ENCODE measurements at places on chromosomes 1 and 21. TPM values are rescaled to one million over a fixed set of nuclear protein-coding genes. Genes with fewer than 3 reads are reported as not detected.
A peak's percentile ranks its signal among the peaks of the same experiment; 100 is the strongest.

DNA sequence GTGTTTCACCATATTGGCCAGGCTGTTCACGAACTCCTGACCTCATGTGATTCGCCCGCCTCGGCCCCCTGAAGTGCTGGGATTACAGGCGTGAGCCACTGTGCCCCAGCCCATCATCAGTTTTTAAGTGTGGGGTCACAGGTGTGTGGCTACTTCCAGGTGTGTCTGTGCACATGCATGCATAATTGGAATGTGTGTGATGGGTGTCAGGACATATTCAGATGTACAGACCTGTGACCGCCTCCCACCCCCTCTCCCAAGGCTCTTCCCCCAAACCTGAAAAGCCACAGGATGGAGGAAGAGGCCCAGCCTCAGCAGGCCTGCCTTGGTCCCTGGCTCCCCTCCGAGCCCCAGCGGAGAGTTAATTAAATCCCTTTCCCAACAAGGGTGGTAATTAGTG is 37.3 kb upstream of the CSF3R start:
- H3K27ac ChIP-seq: no peak overlapping the region
- H3K36me3 ChIP-seq: no peaks in the 10 kb centered on the region
- no peak for DNase-seq
- no peak overlapping the region for H3K4me3 ChIP-seq

DNA sequence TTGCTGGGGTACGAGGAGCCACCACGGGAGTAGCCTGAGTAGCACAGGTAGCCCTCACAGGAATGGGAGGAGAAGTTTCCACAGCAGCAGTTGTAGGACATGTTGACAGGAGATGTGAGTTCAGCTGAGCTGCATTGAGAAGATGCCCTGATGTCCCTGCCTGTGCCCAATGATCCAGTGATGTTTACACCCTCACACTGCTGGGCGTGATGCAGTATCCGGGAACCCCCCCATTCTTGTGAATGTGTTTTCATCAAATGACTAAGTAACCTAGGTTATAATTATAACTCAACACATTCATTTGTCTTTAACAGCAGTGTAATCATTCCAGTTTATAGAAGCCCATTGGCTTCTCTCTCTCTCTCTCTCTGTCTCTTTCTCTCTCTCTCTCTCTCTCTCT is at the start of gene KRTAP23-1:
Gene KRTAP23-1 (minus strand): TSS at position 101 of the 400 bp plus-strand sequence. CDS start 0 bp downstream, at position 101.
- H3K4me3 ChIP-seq: no peak within 1 kb of the TSS
- H3K4me1 ChIP-seq: no peaks in the 10 kb centered on the region
- DNase-seq: no peak
- H3K36me3 ChIP-seq: no peaks in the 10 kb centered on the region
- H3K27me3 ChIP-seq: no peaks in the 10 kb centered on the region

DNA sequence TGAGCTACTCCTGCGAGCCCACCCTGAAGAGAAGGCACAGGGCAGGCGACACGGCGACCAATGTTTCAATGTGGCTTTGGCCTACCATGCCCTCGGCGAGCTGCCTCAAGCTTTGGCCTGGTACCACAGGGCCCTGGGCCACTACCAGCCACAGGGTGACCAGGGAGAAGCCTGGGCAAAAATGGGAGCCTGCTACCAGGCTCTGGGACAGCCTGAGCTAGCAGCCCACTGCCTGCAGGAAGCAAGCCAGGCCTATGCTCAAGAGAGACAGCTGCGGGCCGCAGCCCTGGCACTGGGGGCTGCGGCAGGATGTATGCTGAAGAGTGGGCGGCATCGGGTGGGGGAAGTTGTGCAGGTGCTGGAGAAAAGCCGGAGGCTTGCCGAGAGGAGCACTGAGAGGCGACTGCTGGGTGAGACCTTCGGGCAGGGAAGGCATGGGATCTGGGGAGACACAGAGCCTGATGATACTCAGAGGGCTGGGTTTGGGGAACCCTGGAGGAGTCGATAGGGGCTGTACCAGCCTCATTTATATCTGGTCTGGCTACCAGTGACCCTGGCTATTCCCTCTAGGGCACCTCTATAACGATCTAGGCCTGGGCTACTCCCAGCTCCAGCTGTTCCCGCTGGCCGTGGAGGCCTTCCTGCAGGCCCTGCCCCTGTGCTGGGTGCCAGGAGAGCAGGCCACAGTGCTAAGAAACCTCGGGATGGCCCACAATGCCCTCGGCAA is 2.3 kb downstream of the TTC24 start:
- H3K4me3 ChIP-seq: no peak overlapping the region
- H3K27ac ChIP-seq: no peak overlapping the region
- no peaks in the 10 kb centered on the region for H3K4me1 ChIP-seq
- no peaks in the 10 kb centered on the region for H3K36me3 ChIP-seq

DNA sequence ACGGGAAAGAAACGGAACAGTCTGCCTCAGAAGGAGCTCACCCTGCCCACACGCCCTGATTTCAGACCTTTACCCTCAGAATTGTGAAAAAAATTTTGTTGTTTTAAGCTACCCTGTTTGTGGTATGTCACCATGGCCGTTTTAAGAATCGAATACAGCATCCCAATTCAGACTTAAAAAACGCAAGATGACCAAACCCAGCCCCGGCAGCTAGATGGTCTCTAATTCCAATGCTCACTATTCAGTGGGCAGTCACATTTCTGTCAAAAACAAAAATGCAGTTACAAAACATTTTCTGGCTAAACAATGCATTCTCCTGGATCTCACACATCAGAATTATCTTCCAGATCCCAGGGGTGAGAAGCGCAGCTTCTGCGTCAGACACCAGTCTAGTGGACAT is 527.5 kb downstream of the SMYD3 start:
- H3K27me3 ChIP-seq: no peaks in the 10 kb centered on the region
- H3K27ac ChIP-seq: no peak overlapping the region
- H3K4me1 ChIP-seq: peaks cover 4% of the 10 kb centered on the region

GRCh38 chr1:119250299-119250698 is 109.8 kb upstream of the WARS2 start:
- H3K4me3 ChIP-seq: no peak overlapping the region
- no peaks in the 10 kb centered on the region for H3K4me1 ChIP-seq
- no peak overlapping the region for H3K27ac ChIP-seq
- DNase-seq: no peak

- no peaks in the 10 kb centered on the region for H3K36me3 ChIP-seq
- DNase-seq: no peak
- H3K27me3 ChIP-seq: no peaks in the 10 kb centered on the region
- H3K27ac ChIP-seq: no peak overlapping the region
- H3K4me3 ChIP-seq: no peak overlapping the region
Observed at GRCh38 chr1:201900476-201900875, 11.8 kb downstream of the SHISA4 start.

GRCh38 chr1:210541680-210542358 is 213.1 kb downstream of the HHAT start:
- H3K4me3 ChIP-seq: no peak overlapping the region
- no peaks in the 10 kb centered on the region for H3K27me3 ChIP-seq
- H3K36me3 ChIP-seq: no peaks in the 10 kb centered on the region
- H3K27ac ChIP-seq: no peak overlapping the region
- H3K4me1 ChIP-seq: peaks cover 5% of the 10 kb centered on the region
- DNase-seq: peak; percentile 32

- H3K4me3 ChIP-seq: no peak overlapping the region
- no peak overlapping the region for H3K27ac ChIP-seq
- no peak for DNase-seq
- no peaks in the 10 kb centered on the region for H3K27me3 ChIP-seq
Observed at GRCh38 chr1:224703702-224704101, 87.6 kb downstream of the CNIH3 start.

- peak overlapping the region; percentile 31 for H3K27ac ChIP-seq
- H3K4me1 ChIP-seq: peaks cover 10% of the 10 kb centered on the region
- DNase-seq: peak; percentile 76
- H3K27me3 ChIP-seq: no peaks in the 10 kb centered on the region
Observed at GRCh38 chr1:167136191-167136614, 42.3 kb downstream of the STYXL2 start.

GRCh38 chr21:41916888-41917433 is 36.9 kb downstream of the C2CD2 start:
- H3K4me3 ChIP-seq: no peak overlapping the region
- no peak for DNase-seq
- no peak overlapping the region for H3K27ac ChIP-seq
- no peaks in the 10 kb centered on the region for H3K4me1 ChIP-seq
- H3K36me3 ChIP-seq: peaks cover 3% of the 10 kb centered on the region

DNA sequence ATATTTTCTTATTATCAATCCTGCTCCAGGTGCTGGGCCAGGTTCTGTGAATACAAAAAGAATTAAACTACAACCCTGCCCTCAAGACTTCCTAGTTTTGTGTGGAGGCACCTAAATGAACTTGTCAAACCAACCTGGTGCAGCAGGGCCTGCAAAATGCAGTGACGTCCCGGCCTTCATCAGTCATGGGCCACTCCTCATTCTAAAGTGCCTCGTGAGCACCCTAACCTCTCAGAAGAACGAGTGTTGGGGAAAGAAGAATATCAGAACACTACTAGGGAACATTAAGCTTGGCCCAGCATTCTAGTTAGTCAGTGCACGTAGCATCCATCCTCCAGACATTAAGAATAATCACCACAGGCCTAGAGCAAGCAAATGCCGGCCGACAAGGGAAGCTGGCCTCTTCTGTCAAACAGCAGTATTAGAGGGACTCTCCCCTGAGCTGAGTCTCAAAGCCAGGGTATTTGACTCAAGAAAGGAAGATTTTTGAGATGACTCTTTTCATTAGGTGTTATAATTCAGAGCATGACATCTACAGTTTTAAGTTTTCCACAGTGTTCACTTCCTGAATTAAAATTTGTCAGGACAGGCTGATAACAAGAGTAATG is 137.9 kb downstream of the SLC45A1 start:
- peak; percentile 20 for DNase-seq
- H3K4me3 ChIP-seq: no peak overlapping the region
- H3K27ac ChIP-seq: peak overlapping the region; percentile 52
- peaks cover 22% of the 10 kb centered on the region for H3K4me1 ChIP-seq
- H3K27me3 ChIP-seq: no peaks in the 10 kb centered on the region

DNA sequence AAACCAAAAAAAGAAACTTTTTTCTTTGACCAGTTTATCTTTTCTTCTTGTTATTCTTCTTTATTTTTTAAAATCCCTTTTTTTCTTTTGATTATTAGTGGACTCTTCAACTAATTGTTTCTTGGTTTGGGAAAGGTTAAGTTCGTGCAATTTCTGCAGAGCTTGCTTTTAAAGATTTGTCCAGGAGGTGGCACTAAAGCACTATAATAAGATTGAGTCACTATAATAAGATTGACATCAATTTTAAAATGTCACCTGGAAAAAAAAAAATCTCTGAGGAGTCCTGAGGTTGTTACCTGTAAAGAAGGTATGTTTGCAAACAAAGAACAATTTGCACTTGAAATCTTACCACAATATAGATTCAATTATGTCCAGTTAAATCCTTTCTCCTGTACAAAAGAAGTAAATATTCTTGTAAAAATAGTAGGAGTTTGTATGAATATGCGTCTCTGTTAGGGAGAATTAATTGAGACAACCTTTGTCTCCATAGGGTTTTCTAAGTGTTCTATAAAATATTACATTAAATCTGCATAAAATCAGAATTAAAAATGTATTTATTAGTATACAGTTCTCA is 166.7 kb downstream of the ADGRL4 start:
- H3K4me3 ChIP-seq: no peak overlapping the region
- no peaks in the 10 kb centered on the region for H3K36me3 ChIP-seq
- H3K27me3 ChIP-seq: no peaks in the 10 kb centered on the region
- H3K27ac ChIP-seq: no peak overlapping the region
- no peak for DNase-seq

DNA sequence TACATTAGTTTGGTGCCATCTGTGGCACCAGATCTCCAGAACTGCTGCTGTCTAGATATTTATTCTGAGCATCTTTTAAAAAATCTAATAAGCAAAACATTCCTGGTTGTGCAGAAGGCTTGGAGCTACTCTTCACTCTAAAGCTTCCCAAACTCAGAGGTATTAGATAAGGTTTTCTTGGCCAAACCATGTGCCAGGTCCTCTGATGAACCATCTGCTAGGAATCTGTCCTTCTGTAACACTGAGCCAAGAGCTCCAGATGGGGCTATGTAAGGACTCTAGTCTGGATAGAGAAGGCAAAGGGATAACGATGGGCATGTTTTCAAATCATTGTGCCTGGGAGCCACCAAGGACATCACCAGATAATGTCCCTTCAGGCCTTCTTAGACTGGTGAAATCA is 410.6 kb downstream of the NTNG1 start:
- no peak overlapping the region for H3K27ac ChIP-seq
- H3K36me3 ChIP-seq: no peaks in the 10 kb centered on the region
- peak; percentile 32 for DNase-seq
- no peaks in the 10 kb centered on the region for H3K4me1 ChIP-seq

DNA sequence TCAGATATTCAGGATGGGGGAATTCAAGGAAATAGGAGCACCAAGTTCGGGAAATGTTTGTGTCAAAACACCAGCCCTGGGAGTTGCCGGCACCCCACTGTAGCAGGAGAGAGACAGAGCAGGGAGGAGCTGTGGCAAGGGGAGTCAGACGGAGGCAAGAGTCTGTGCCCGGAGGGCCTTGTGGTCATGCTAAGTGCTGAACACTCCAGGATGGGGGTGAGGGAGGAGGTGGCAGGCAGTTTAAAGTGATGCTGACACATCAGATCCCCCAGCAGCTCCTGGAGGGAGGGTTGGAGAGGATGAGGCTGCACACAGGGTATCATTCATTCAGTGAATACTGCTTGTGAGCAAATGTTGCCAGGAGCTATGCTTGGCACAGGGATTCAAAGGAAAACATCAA is 150.3 kb upstream of the ETV3 start:
- no peaks in the 10 kb centered on the region for H3K4me1 ChIP-seq
- no peaks in the 10 kb centered on the region for H3K36me3 ChIP-seq
- no peak overlapping the region for H3K27ac ChIP-seq
- H3K4me3 ChIP-seq: no peak overlapping the region
- DNase-seq: no peak

GRCh38 chr1:235892734-235893413 is 26.2 kb upstream of the LYST start:
- no peak overlapping the region for H3K27ac ChIP-seq
- no peak for DNase-seq
- H3K4me3 ChIP-seq: no peak overlapping the region
- no peaks in the 10 kb centered on the region for H3K27me3 ChIP-seq
- H3K4me1 ChIP-seq: no peaks in the 10 kb centered on the region

DNA sequence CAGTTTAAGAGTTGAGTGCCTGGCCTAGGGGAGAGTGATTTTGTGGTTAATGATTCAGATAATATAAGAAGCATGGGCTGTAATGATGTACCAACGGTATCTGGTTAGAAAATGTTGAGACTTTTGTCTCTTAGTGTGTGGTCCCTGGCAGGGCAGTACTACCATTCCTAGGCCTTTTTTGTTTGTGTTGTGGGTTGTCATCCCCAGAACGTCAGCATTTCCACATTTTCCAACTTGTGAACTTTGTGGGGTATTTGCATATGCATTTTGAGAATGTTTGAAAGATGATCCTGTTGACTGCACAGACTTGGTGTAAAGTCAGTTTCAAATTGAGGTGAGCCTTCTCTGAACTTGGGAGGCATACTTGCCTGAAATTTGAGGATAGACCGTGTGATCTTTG is 11.4 kb downstream of the NEK7 start:
- peaks cover 6% of the 10 kb centered on the region for H3K36me3 ChIP-seq
- no peaks in the 10 kb centered on the region for H3K27me3 ChIP-seq
- peaks cover 25% of the 10 kb centered on the region for H3K4me1 ChIP-seq
- no peak overlapping the region for H3K4me3 ChIP-seq
- DNase-seq: peak; percentile 91
- H3K27ac ChIP-seq: peak overlapping the region; percentile 35

The AGMAT gene
- total RNA-seq: 0.53 TPM

The APCS gene
- total RNA-seq: not detected

The LCE3D gene
- not detected for total RNA-seq

The FMN2 gene
- total RNA-seq: 2.4 TPM

The BNIPL gene
- 0.29 TPM for total RNA-seq

The IGSF9 gene
- 2.1 TPM for total RNA-seq

The DLGAP3 gene
- total RNA-seq: 1.6 TPM

The GUCA2B gene
- not detected for total RNA-seq

The LCA5L gene
- 2.0 TPM for total RNA-seq

The DAB1 gene
- total RNA-seq: 0.91 TPM

The CACNA1S gene
- not detected for total RNA-seq

The ATAD3C gene
- 1.8 TPM for total RNA-seq
